Ammon's horn (tissue), 1 donor: ENCODE measurements at places on chromosomes 6 and 20.
A peak's percentile ranks its signal among the peaks of the same experiment; 100 is the strongest.

DNA sequence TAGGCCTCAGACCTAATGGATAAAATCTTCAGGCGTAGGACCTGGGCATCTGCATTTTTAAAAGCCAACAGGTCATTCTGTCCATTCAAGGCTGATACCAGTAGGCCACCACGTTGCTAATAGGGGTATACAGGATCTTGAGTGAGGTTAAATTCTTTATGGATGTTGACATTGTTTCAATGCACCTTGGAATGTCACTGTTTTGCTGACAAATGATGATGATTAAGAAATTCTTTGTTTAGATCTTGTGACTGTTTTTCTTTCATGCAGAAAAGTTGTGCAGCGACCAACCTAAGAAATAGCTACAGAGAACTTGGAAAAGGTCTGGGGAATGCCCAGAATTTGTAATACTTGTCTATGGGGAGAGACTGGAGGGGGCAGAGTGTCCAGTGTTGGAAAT is 101.1 kb upstream of the CLDN20 start:
- DNase-seq, result no peak

DNA sequence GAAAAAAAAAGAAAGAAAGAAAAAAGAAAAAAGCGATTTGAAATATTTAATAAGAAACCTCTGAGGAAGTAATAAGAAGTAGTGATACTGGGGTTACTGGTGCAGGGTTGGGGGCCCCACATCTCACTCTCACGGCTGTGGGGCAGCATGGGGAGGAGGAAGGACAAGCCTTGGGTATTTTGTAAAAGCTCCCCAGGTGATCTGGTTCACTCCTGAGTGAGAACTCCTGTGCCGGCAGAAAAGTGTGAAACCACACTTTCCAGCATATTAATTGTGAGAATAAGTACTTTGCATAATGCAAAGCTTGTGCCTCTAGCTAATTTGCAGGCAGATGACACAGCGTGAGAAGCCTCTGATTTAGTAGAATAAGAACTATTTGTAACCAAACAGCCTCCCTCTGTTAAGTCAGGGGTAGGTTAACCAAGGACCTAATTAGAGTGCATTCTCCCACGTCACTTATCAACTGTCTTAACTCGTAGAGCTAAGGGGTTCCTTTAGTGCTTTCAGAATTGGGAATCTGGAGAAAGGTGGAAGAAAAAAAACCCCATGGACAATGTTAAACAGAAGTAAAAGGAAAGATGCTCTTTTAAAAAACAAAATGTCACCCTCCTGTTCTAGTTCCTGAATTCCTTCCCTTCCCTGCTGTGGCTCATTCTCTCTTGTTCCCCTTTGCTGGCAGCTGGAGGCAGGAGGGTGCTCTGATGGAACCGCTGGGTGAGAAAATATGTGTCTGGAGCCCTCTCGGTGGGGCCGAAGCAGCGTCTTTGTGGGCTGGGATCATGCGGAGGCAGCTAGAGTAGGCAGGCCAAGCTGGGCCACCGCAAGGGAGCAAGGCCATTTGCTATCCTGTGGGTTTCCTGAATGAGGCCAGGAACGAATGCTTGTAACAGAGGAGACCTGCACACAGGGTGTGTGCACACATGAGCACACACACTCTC is 108.7 kb downstream of the FYN start:
- no peak for DNase-seq

- peak; percentile 57 for DNase-seq
These were observed 538 bp upstream of the GRM1 start for GRCh38 chr6:146028252-146028795.

GRCh38 chr6:158564243-158565121 is 4.6 kb downstream of the TMEM181 start:
- no peak for DNase-seq

DNA sequence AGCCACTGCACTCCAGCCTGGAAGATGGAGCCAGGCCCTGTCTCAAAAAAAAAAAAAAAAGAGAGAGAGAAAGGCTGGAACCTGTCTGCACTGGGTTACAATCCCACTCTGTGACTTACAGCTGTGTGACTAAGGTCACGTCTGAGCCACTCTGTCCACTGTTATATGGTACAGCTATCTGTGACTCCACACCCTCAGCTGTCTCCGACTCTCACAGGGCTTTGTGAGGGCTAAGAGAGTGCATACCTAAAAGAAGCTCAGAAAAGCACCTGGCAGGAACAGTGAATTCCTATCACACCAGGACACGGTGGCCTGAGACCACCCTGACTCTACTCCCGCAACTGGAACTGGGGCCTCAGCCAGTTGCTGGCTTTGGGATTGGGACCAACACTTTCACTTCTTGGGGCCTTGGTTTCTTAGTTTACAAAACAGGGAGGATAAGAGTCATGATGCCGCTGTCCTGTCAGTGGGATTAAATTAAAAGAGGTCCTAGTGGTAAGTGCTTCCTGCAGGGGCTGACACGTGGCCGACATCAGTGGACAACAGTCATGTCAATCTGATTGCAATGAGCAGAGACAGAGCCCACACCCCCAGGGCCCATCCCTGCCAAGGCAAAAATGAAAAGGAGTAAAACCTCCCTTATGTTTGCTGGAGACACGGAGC is 5.7 kb upstream of the CD93 start:
- no peak for DNase-seq

- no peak for DNase-seq
These were observed 17.1 kb downstream of the NPEPL1 start for GRCh38 chr20:58709703-58710039.

DNA sequence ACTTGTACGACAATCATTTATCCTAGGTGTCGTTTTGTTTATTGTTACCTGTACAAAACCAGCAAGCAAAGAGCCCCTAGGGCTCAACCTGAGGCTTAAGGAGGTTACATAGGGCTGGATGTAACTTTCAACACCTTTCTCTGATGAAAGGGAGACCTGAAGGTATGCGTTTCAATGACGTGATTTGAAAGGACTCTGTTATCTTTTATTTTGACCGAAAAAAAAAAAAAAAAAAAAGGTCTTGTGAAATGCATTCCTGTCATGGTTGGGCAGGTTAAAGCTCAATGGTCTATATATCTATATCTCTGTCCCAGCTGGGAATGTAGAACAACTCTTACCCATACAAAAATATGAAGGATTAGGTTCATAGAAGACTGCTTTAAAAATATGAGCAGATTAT is 78.7 kb upstream of the SASH1 start:
- no peak for DNase-seq

GRCh38 chr20:39946053-39946810 is 742.8 kb downstream of the MAFB start:
- DNase-seq, result no peak

DNA sequence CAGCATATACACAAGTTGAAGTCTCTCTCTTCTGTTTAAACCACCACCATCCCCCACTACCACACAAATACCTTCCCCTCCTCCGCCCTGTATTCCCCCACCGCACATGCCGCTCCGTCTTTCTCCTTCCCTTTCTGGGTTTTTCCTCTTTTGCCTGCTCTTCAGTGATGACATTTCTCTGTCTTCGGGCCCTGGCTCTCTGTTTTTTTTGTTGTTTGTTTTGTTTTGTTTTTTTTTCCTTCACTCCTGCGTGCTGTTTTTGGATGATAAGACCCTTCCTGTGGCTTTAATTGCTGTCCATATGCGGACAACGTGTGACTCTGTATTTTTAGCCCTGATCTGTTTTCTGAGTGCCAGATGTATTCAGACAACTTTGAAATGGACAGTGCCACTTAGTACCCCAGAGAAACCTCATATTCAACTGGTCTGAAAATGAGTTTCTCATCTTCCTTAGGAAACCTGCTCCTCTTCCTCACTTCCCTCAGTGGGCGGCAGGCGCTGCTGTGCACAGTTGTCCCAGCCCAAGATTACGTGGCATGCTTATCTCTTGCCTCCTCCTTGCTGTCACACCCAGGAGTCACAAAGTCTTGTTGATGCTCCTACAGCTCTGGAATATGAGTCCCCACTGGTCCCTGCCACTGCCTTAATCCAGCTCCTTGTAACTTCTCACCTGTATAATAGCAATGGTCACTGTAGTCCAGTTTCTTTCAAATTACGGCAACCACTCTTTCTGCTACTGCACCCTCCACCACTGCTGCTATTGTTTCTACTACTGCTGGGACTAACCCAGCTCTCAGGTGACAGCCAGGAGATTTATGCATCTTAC is 8.2 kb downstream of the PPP1R14C start:
- no peak for DNase-seq

DNA sequence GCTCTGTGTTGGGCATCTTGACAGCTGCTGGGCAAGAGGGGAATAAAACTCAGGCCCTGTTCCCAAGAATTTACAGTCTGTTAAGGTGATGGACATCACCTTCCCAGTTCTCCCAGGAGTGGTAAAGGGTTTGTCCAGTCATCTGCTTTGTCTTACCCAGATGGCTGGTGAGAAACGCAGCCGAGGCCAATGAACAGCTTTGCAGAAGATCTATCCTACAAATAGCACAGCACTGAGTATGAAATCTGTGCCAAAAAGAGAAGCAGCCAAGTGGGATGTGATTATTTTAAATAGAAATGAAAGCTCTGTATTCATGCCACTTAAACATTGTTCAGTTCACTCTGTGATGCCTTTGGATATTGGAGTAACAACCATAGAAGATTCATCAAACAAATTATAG is 132.7 kb upstream of the SLC22A16 start:
- DNase-seq, result peak; percentile 83

- no peak for DNase-seq
These were observed 72.8 kb downstream of the CDH4 start for GRCh38 chr20:61324906-61325305.

- DNase-seq, result no peak
These were observed 6.1 kb upstream of the PM20D2 start for GRCh38 chr6:89139509-89140346.
